ENCODE measurements at places on chromosomes 1 and 21.

- DNase-seq: no peak
These were observed 40.1 kb upstream of the CXADR start for GRCh38 chr21:17472592-17473271.

GRCh38 chr21:46557469-46557868, 47.4 kb downstream of the S100B start:
- DNase-seq: no peak

DNA sequence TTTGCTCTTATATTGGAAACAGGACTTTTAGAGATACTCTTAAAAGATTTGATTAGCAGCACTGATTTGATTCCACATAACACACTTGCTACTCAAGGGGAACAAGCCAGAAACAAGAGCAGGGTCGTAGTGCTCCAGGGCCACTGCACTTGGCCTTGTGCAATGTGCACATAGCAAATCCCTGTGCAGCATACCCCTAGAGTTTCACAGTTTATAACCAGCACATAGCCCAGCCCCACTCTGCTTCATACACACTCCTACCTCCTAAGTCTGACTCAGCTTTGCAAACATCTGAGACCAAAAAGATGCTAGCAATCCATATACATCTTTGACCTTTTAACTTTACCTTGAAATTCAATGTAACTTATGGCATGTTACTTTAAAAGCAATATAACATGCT, 157.6 kb downstream of the VAV3 start:
- DNase-seq: no peak

GRCh38 chr1:14616632-14617396, 18.3 kb downstream of the KAZN start:
- DNase-seq: no peak
